Nephron progenitor cell (in vitro differentiated cells): ENCODE measurements at places on chromosomes 5 and 9.
A peak's percentile ranks its signal among the peaks of the same experiment; 100 is the strongest.

GRCh38 chr5:43007246-43007910 is 32.7 kb downstream of the ANXA2R start:
- DNase-seq, result peak; percentile 76

GRCh38 chr9:97188545-97188944 is 118.9 kb upstream of the CCDC180 start:
- no peak for DNase-seq

DNA sequence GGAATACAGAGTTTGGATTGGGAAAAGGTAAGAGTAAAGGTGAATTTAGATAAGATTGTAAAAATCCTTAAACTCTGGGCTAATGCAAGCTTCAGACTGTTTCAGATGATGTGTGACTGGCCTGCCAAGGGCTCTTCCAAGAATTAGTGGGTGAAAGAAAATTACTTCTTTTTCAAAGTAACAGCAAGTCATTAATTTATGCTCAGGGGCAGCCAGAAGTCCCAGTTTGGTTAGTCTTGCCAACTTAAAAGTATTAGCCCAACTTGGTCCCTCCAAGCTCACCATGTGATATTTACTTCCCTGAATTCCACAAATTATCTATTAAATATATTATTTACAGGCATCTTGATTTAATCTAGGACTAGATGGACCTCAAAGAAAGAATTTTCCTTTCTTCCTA is 947.8 kb downstream of the NR2F1-AS1 start:
- DNase-seq, result no peak

- no peak for DNase-seq
These were observed 67.7 kb downstream of the MEGF10 start for GRCh38 chr5:127358284-127358683.

- no peak for DNase-seq
These were observed 51.3 kb downstream of the DENND4C start for GRCh38 chr9:19281801-19282200.

DNA sequence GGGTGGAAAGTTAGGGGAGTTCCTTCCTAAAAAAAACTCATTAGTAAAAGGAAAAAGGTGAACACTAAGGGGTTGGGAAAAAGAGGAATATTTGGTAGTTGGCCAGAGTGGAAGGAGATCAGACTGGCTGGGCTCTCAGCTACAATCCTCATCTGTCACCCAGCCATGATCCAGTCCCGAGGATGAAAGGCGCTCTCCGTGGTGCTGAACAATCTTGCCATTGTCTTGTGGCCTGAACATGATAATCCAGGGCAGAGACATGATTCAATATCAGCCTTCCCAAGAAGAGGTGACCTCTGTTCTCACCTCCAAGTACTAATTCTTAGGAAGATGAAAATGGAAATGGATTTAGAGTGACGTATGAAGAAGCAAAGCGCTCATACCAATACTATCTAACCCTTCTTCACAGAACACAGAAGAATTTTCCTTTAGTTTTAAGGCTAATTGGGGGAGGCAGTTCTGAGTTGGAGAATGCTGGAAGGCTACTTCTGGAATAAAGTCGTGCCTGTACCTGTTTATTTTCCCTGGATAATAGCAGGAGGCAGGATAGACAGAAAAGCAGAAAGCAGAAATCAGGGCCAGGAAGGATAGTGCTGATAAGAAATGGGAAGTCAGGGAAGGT is 36.6 kb upstream of the MYORG start:
- peak; percentile 93 for DNase-seq

GRCh38 chr5:135191084-135191826 is 157.2 kb upstream of the PITX1 start:
- peak; percentile 93 for DNase-seq

DNA sequence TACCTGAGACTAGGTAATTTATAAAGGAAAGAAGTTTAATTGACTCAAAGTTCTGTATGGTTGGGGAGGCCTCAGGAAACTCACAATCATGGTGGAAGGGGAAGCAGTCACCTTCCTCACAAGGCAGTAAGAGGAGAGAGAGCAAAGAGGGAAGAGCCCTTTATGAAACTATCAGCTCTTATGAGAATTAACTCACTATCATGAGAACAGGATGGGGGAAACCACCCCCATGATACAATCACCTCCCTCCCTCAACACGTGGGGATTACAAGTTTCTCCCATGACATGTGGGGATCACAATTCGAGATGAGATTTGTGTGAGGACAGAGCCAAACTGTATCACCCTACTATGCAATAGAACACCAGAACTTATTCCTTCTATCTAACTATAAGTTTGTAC is 27.9 kb downstream of the CD274 start:
- no peak for DNase-seq

DNA sequence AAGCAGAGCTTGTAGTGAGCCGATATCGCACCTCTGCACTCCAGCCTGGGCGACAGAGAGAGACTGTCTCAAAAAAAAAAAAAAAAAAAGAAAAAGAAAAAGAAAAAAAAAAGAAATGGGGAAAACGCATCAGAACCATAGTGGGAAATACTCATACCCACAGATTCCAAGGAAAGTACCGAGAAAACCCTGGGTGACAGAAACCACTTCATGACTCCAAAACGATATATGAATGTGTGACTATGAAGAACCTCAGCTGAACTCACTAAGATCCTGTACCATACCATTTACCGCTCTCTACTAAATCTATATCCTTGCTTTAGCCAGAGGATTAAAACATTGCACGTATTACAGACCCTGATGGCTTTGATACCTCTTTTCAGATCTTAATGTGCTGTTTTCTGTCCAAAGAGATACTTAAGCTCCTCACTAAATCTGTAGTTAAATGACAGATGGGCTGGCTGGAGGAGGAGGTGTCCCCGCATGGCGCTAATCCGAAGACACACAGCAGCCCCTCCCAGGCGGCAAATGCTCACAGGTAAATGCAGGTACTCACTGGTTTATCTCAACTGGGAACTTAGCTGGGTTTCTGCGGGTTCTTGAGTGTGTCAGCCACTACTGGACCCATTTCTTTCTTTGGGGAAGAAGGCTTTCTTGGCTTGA is 2.8 kb downstream of the LPCAT1 start:
- DNase-seq, result no peak

- DNase-seq, result no peak
These were observed 25.6 kb downstream of the PBX3 start for GRCh38 chr9:125772740-125773139.

GRCh38 chr5:87155106-87155505 is 112.6 kb upstream of the RASA1 start:
- DNase-seq, result no peak

GRCh38 chr5:92908952-92909601 is 671.9 kb downstream of the NR2F1-AS1 start:
- no peak for DNase-seq

DNA sequence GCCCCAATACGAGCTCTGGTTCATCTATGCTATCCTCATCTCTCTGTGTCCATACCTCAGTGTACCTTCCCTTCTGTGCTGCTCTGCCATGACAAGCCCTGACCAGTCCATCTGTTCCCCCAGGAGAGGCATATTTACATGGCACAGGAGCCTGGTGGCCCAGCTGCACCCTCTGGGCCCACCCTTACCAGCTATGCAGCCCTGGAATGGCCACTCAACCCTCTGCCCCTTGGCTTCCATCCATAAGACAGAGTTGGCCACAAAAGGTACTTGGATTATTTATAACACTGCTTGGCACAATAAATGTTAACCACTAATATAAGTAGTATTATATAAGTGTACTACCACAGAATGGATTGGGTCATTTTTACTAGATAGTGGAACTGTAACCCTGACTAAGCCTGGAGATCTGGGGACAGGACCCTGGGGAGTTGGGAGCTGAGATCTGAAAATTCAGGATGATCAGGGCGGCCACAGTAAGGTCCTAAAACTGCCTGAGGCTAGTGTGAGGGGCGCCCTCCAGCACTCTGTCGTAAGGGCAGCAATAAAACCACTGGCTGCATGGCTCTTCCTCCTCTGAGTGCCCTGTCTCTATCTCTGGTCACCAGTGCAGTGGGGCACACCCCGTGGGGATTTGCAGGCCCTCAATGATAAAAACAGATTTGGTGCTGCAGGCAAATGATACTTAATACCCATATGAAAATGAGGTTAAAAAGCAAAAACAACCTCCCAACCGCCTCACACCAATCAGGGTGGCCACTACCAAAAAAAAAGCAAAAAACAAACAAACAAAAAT is 65.8 kb downstream of the SEMA4D start:
- DNase-seq, result no peak

GRCh38 chr9:132646726-132647125 is 23.1 kb downstream of the DDX31 start:
- DNase-seq, result no peak

DNA sequence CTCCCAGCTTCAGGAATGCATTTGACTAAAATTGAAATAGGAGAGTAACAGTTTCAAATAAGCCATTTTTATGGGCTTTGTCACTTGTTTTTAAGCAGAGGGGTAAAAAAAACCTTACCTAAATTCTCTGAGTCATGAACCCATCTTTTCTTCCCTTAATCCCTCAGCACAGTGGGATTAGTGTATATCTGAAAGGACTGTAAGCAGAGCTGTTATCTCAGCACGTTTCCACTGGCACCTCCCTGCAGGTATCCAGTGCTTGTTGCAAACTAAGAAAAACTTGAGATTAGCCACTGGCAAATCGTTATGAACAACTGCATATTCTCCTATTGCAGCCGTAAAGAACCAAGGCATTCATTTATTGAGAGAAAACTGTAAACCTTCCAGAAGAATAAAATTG is 872.7 kb downstream of the EFNA5 start:
- DNase-seq, result no peak

DNA sequence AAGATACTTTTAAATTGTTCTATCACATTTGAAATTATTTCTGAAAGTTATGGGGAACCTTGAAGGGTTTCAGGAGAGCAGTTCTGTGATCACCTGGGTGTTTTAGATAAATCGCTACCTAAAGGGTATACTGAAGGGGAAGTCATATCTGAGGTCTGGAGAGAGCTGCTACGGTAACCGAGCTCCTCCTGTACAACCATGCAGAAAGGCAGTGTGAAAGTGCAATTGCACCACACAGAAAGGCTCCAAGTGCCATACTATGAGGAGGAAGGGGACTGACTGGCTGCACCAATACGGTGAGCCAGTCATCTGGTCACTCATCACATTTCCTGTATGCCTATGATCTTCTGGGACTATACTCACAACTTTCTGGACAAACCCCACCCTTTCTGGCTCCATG is 241.4 kb upstream of the SLC24A2 start:
- DNase-seq, result no peak
